GM13977 (cell line): ENCODE measurements at places on chromosomes 7 and 10.
A peak's percentile ranks its signal among the peaks of the same experiment; 100 is the strongest.

GRCh38 chr10:87927091-87927490 lies 63.7 kb downstream of the PTEN start:
- DNase-seq, result no peak

- no peak for DNase-seq
Observed at GRCh38 chr7:134480730-134481129, 21.8 kb upstream of the AKR1B1 start.

- DNase-seq, result peak; percentile 28
Observed at GRCh38 chr10:60883187-60883586, 60.8 kb downstream of the RHOBTB1 start.

DNA sequence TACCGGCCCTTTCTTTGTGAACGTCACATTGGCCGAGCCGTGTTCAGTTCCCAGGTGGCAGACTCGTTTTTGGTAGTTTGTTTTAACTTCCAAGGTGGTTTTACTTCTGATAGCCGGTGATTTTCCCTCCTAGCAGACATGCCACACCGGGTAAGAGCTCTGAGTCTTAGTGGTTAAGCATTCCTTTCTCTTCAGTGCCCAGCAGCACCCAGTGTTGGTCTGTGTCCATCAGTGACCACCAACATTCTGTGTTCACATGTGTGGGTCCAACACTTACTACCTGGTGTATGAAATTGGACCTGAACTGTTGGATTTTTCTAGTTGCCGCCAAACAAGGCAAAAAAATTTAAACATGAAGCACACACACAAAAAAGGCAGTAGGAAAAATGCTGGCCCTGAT lies 9.9 kb upstream of the CSGALNACT2 start:
- no peak for DNase-seq

DNA sequence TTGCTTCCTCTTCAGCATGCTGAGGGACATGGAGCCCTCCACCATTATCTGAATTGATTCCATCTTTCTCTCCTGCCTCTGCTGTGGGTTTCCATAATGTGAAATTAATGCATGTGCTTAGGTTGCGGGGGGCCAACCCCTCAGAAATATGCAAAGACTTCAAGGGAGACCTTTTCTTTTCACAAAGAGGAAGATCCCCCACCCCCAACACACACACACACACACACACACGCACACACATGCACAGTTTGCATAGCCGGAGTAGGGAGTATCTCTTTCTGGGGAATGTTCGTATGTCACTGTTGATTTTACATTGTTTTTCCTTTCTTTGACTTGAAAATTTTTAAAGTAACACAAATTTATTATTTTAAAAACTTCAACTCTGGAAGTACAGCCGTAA lies 193.5 kb downstream of the MGMT start:
- DNase-seq, result no peak

- DNase-seq, result no peak
Observed at GRCh38 chr7:117066668-117067067, 113.4 kb downstream of the ST7 start.

GRCh38 chr10:23522345-23522744 lies 83.5 kb downstream of the OTUD1 start:
- no peak for DNase-seq

DNA sequence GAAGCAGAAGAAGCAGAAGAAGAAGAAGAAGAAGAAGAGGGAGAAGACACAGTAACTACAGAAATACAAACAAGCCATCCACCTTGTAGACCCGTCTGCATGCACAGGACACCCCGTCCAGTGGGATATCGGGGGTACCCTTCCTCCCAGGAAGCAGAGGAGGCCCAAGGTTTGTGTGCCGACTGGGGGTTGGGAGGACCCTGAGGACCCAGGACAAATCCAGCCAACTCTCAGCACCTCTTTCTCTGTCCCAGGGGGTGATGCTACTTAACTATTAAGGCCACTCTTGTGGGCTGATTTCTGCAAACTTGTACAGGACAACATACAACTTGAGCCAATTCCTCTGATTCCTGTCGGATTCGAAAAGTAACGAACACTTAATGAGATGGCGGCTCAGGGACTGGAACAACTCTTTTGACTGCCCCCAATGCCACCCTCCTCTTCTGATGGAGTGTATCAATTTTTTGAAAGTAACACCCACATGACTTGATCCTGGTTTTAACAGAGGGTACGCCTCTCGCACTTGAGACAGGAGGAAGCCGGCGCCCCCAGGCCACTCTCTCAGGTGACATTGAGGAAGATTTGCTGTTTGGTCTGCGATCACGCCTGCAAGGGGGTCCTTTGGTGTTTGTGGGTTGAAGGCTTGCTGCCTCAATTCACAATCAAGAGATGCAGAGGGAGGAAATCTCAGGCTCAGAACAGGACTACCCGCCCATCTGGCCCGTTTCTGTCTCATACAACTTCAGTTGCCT lies 192.6 kb downstream of the TNS3 start:
- no peak for DNase-seq
